ENCODE measurements at places on chromosomes 12 and 14. TPM values are rescaled to one million over a fixed set of nuclear protein-coding genes. Genes with fewer than 3 reads are reported as not detected.

Gene CD163L1
- total RNA-seq: not detected

Gene KRT77
- not detected for total RNA-seq

Gene GAS2L3
- 3.4 TPM for total RNA-seq

Gene LRP1-AS
- total RNA-seq: not detected

Gene MDGA2
- not detected for total RNA-seq

Gene ELK3
- total RNA-seq: 37.0 TPM

Gene CLEC9A
- total RNA-seq: not detected

Gene IL22
- total RNA-seq: not detected

Gene GPR65
- total RNA-seq: 11.6 TPM

Gene NEDD1
- 54.2 TPM for total RNA-seq

Gene RAB3IP
- 29.8 TPM for total RNA-seq

Gene LALBA
- not detected for total RNA-seq

Gene GALNT16
- not detected for total RNA-seq

Gene CTSG
- not detected for total RNA-seq

Gene FAR2
- 3.8 TPM for total RNA-seq

Gene RPGRIP1
- not detected for total RNA-seq

Gene PLEK2
- not detected for total RNA-seq

Gene C12orf54
- not detected for total RNA-seq

Gene GPR84
- total RNA-seq: 1.8 TPM

Gene IFNG-AS1
- not detected for total RNA-seq

Gene MYL2
- not detected for total RNA-seq

Gene OR4N5
- not detected for total RNA-seq

Gene SYNDIG1L
- not detected for total RNA-seq

Gene RTL1
- not detected for total RNA-seq

Gene TMCC3
- 0.05 TPM for total RNA-seq

Gene NCAPD2
- 114 TPM for total RNA-seq

Gene TAS2R31
- total RNA-seq: 3.9 TPM

Gene BCL2L14
- total RNA-seq: 1.2 TPM

Gene RNASE3
- not detected for total RNA-seq

Gene CPNE6
- not detected for total RNA-seq

Gene COCH
- 1.9 TPM for total RNA-seq

Gene CIDEB
- total RNA-seq: 24.7 TPM

Gene FGF6
- not detected for total RNA-seq

Gene FBLN5
- 6.2 TPM for total RNA-seq

Gene TSHR
- total RNA-seq: not detected

Gene TMEM119
- total RNA-seq: not detected

Gene CLEC6A
- total RNA-seq: not detected

Gene COX8C
- total RNA-seq: not detected

Gene SDR9C7
- not detected for total RNA-seq

Gene DAAM1
- 6.4 TPM for total RNA-seq
